ENCODE measurements at places on chromosomes 12 and 14. TPM values are rescaled to one million over a fixed set of nuclear protein-coding genes. Genes with fewer than 3 reads are reported as not detected.

ARG2 gene
- total RNA-seq: 6.2 TPM

ARF6 gene
- total RNA-seq: 190 TPM

ASCL4 gene
- not detected for total RNA-seq

MPHOSPH9 gene
- total RNA-seq: 129 TPM

GUCY2C gene
- total RNA-seq: not detected

C14orf39 gene
- total RNA-seq: not detected

CLECL1 gene
- 8.8 TPM for total RNA-seq

LGR5 gene
- not detected for total RNA-seq

AQP6 gene
- total RNA-seq: not detected

SYCP3 gene
- 2.0 TPM for total RNA-seq

MYBPC1 gene
- total RNA-seq: not detected

SOAT2 gene
- 5.9 TPM for total RNA-seq

DNAL1 gene
- 8.8 TPM for total RNA-seq

TMEM229B gene
- 5.1 TPM for total RNA-seq

NRDE2 gene
- total RNA-seq: 30.3 TPM

INHBC gene
- total RNA-seq: not detected

PIP4P1 gene
- total RNA-seq: 30.9 TPM

SLCO1B1 gene
- total RNA-seq: not detected

CCDC38 gene
- 0.12 TPM for total RNA-seq

CNTN1 gene
- total RNA-seq: not detected

USP44 gene
- total RNA-seq: 11.1 TPM

P2RX7 gene
- total RNA-seq: 7.5 TPM

SRRM4 gene
- total RNA-seq: not detected

KLHL28 gene
- 12.1 TPM for total RNA-seq

FANCM gene
- 18.1 TPM for total RNA-seq

HSPB8 gene
- total RNA-seq: not detected

NKX2-1 gene
- total RNA-seq: not detected

RIPK3 gene
- 29.4 TPM for total RNA-seq

GDF3 gene
- total RNA-seq: not detected

CAPZA3 gene
- total RNA-seq: not detected

KRT2 gene
- not detected for total RNA-seq
